ENCODE measurements at places on chromosomes 4 and X.

GRCh38 chrX:29468911-29469494 is 746.4 kb upstream of the MAGEB2 start:
- no peak for DNase-seq

DNA sequence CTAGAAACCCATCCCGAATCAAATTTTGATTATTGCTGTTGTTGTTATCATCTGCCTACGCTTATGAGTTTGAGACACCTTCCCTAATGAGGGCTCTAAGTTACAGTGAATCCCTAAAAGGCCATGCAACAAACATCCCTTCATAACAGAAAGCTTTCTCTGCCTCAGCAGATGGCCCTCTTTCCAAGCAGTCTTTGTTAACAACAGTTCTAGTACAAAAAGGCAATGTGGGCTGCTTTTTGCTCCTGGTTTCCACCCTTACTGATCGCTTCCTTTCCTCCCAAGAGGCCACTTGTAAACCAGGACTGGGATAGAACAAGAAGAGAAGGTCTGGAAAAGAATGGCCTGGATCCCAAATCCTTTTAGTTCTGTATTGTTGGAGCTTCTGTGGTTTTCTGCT is 24.2 kb downstream of the GPC4 start:
- no peak for DNase-seq

GRCh38 chr4:140331876-140332275 is 41.6 kb upstream of the SCOC start:
- no peak for DNase-seq

GRCh38 chrX:29090811-29091210 is 503.6 kb downstream of the IL1RAPL1 start:
- DNase-seq = no peak
